ENCODE measurements at places on chromosomes 3 and 15.

GRCh38 chr3:120498556-120499346, 48.0 kb upstream of the FSTL1 start:
- peak; percentile 44 for DNase-seq

DNA sequence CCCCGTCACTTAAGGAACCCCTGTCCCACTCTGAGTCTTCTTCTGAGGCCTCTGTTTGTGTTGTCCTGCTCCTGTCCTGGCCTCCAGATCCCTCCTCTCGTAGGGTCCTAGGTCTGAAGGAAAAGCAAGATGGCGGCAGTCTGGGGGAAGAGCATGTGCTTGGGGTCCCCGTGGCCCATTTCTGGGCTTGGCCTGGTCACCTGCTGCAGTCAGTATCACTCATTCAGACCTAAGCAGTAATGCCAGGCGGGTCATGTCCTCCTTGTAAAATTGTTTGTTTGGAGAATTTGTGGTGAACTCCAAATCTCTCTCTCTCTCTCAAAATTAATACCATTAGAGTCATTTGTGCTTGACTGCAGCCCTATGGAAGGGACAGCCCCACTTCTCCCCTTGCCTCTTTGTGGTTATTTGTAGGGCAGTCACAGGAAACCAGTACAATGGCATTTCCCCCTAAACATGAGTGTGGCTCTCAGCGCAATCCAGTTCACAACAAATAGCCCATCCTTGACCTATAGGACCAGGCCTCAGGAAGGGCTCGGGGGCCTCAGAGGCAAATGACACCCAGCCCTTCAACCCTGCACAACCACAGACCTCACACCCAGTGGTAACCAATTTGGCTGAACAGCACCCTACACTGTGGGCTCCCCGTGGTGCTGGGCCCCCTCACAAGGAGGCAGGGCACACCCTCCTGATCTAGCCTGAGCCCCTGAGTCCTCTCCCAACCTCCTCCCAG, 173.5 kb downstream of the OR4M2 start:
- no peak for DNase-seq

DNA sequence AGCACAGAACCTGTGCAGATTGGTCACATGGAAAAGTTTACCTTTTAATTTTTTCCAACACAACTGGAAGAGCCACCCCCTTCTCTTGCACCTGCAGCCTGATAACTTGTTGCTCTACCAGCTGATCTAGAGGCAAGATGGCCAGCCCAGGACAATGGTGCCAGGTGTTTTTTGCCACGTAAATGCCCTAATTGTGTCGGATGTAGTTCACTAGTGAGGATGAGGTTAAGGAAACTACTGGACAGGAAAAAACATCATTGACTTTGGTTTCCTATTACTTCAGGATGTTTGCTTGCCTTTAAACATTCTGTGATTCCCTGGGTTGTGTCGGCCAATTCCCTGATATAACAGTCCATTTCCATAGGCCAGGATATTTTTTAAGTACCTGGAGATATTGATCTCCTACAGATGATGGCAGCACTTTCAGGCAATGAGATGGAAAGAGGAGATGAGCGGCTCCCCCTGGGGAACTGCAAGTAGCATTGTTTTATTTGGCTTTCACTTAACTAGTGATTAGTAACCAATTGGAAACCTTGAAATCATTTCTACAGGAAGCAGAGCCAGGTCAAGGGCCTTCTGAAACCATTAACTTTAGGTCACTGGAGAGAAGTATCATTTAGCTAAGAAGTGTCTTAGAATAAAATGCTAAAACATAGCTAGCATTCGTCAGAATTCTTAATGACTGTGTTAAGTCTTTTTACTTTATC, 72.5 kb downstream of the OSBPL10 start:
- DNase-seq: no peak

DNA sequence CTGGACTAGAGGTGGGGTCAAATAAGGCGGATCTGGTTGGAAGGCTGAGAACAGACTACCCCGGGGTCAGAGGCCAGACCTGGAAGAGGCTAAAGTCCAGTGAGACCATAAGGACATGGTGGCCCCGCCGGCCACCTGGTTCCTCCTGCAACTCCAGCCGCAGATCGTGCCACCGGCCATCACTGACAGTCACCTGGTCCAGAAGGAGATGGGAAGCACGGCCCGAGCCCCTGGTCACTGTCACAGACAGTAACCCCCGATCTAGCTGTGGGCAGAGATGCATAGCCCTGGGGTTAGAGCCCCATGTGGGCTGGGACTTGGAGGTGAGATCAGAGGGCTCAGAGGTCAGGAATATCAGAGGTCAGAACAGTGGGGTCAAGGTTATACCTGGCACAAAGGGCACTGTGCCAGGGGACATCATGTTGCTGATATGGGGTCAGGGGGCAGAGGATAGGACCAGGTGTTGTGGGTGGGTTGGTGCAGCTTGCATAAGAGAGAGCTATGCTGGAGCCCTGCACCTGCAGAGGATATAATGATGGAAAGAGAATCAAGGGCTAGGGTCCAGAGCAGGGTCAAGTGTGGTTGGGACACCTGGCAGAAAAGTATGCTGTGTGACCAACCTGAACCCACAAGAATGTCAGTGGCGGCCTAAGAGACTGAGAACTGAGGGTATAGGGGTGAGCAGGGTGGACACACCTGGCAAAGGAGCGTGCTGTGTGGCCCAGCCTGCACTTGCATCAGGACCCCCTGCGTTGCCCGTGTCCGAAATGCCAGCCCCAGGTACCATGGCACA, 9.6 kb downstream of the CELSR3 start:
- DNase-seq: no peak

DNA sequence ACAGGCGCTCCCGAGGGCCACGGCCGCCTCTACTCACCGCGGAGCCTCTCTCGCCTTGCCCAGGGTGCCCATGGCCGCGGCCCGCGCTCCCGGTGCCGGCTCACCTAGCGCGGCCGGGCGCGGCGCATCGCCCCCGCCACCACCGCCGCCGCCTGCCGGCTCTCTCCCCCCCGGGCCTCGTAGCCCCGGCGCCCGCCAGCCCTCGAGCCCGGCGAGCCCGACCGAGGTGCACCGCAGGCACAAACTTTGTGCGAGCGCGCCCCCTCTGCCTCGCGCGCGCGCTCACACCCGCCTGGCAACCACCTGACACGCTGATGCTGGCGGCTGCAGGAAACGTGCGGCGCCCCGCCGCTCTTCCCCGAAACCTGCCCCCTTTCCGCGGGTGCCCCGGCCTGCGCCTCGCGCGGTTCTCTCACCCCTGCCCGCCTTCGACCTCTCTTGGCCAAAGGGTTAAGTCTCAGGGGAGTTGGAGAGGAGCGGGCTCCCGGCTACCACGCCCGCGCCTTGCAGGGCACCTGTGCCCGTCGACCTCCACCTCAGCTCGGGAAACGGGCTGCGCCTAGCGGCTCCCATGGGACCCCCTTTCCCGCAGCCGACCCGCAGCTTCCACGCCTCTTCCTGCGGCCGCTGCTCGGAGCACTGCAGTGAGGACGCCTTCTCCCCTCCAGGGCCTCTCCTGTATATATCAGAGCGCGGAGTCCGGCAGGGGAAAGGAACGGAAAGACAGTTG, at the start of gene RASGRP1:
Gene RASGRP1, minus strand, starts transcription at position 258 of the 730 bp plus-strand sequence. Its CDS starts 186 bp downstream, at position 72.
- DNase-seq: peak; percentile 66

- DNase-seq: no peak
These were observed 71.3 kb upstream of the UBE3A start for GRCh38 chr15:25510146-25510545.

DNA sequence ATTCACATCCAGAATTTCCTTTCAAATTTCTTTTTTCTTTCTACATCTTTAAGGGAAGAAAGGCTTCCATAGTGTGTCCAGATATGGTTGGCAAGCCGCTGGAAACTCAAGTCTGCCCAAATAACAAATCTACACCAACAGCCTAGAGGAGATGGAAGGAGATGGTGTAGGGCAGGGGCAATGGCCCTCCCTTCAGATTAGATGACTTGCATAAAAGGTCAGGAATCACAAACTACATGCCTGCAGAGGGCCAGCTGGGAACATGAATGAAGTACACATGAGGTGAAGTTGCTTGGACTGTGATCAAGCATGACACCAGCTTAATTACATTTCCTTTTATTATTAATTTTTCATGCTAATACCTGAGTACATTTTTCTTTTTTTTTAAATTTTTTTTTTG, 10.2 kb downstream of the SLC27A2 start:
- DNase-seq: no peak

DNA sequence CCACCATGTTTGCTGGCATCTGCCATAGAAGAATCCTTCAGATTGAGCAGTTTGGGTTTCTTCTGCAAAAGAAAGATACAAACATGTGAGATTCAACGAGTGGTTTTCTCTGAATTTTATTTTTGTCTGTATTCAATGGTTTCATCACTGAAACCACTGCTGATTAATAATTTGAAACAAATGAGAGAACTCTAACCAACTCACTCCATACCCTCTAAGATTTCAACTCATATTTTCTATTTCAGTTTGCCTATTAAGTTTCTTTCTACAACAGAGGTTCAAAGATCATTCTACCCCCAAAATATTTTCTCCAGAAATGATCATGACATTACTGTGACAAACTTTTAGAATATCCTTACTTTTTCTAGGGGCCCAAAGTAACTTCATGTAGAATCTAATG, 38.7 kb upstream of the MAN2C1 start:
- no peak for DNase-seq

DNA sequence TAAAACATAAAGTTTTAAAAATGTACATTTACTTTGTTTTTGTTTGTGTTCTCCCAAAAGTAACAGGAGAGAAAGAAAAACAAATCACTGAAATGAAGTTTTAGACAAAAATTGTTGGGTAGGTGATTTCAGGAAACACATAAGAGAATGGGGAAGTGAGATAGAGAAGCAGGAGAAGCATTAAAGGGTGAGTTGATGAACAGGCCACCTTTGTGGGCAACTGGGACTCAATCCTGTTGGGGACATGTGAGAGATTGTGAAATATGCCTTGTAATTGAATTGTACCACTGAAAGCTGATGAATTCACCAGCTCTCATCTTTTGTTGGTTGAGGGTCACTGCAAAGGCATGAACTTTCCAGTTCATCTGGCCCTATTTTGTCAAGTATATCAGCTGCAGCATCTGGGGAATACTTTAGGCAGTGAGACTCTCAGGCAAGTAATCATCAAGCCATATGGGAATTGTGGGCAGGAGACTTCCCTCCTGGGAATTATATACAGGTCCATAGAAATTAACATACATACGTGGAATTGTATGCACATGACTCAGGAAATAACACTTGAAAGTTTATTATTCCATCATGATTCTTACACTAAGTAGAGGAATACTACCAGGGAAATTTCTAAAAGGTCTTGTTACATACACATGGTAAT, 181.0 kb downstream of the ZBBX start:
- DNase-seq: no peak

GRCh38 chr3:115792206-115792955, 169.1 kb downstream of the GAP43 start:
- DNase-seq: no peak
